HS-5 (cell line): ENCODE measurements at places on chromosomes 7 and 10.

DNA sequence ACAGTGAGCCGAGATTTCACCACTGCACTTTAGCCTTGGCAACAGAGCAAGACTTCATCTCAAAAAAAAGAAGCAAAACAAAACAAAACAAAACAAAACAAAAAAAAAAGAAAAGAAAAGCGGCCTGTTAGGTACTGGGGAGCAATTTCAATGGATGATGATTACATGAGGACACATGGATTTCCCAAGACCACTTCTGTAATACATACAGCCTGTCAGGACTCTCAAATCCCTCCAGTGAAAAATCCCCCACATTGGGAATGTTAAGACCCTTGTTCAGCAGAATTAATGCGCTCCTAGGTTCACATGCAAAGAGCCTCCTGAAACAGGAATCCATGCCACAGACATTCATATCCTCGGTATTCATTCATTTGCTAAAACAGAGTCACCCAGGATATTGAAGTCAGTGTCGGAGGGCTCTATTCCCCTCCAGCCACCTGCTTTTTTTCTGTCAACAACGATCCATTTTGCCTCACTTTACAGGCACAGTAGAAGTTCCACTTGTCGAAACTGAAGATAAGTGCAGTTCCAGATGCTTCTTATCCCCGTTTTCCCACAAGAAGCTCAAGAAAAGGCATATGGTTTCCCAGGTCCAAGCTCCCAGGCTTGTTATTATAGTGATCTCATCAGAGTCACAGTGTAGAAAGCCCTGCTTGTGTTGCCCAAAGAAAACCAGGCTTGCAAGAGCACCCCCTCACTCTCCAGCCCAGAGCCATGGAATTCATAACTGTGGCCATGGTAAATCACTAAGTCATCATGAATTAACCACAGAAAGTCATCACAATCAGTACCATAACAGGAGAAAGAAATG is 20.2 kb downstream of the SLC16A12 start:
- peak; percentile 78 for DNase-seq

- DNase-seq = no peak
Measured at GRCh38 chr7:52209614-52210013, 825.8 kb upstream of the POM121L12 start.

DNA sequence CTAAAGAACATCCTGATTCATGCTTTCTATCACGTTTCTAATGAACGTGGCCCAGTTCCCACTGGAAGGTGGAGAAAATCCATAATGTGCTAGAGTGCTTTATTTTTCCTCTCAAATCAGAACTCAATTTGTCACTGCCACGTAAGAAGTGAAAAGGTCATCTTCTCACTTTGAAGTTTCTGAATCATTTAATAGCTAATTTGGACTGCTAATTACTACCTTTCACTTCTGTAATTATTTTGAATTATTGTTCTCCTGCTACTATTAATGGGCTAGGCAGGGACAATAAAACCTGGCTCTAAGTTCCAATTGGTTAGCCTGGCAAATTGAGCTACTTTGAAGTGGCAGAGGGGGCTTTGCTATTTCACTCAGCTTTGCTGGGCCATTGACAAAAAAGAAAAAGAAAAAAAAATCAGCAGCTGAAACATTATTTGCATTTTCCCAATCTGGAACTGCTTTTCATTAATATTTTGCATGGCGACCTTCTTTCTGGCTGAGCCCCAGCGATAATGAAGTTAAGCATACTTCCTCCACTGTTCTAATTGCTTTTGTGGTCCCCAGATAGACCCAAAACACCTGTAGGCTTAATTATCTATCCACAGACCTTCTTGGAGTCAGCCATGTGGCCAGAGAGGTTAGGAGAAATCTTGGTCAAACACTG is 264.2 kb downstream of the SEC23IP start:
- no peak for DNase-seq

- no peak for DNase-seq
Measured at GRCh38 chr7:13312307-13312706, 624.9 kb downstream of the ARL4A start.

- DNase-seq = no peak
Measured at GRCh38 chr10:17041626-17042520, 87.7 kb downstream of the CUBN start.

DNA sequence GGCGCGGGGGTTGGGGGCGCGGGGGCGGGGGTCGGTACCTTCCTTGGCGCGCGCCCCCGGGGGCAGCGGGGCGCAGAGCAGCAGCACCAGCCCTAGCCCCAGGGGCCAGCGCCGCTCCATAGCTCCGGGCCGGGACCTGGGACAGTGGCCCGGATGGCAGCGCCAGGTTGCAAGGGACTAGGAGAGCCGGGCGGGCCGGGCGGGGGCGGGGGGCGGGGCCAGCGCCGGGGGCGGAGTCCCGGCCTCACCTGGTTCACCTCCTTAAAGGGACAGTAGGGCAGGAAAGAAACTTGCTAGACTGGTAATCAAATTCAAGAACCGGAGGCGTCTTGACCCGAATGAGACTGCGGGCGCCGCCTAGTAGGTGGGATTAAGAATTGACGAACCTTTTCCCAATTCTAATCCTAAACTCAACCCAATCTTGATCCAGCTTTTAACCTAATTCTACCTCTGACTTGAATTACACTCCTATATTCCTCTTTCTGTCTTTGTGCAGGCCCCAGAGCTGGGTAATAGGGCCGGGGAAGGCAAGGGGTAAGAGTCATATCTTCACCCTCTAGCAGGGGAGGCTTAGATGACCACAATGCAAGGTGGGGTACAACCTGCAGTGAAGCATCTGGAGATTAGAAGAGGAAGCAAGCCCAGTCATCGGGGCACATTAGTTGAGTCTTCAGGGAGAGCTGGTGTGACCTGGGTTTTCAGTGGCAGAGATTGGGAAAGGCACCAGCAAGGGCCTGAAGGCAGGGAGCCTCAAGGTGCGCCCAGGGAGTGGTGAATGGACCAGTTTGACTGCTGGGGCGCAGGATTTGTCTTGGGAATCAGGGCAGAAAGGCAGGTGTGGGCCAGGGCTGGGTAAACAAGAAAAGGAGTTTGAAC is at the start of gene EPHA1:
EPHA1 (minus strand) TSS at position 171 of the 876 bp plus-strand sequence; CDS start at position 120, 51 bp downstream.
- no peak for DNase-seq

GRCh38 chr10:48784031-48784430 is 99.4 kb downstream of the WDFY4 start:
- DNase-seq = no peak

DNA sequence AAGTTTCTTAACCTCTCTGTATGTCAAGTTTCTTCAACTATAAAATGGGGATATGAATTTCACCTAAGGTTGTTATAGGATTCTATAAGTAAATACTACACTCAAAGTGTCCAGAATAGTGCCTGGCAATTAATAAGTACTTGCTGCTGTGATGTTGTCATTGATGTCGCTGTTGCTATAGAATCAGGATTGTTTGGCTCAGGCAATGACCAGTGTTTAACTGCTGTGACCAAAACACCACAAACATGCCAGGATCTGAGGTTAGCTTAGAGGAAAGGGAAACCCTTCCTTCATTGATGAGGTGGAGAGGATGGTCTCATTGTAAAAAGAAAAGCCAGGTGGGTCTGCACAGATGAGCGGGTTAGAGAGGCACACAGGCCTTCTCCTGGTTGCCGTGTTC is 223.1 kb upstream of the INHBA start:
- no peak for DNase-seq

DNA sequence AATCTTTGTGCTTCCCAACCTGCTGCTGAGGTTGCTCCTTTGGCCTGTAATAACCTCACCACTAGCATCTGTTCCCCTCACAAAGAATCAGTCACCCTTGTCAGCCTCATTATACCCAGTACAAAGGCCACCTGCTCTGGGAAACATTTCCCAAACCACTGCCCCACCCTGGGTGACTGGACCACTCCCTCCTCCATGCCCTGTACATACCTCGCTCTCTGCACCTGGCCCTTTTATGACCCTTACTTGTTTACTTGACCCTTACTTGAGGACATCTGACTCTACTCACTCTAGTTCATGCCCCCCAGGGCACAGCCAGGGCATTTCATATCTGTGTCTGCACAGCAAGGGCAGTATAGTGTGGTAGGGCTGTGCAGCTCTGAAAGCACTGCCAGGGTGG is 21.4 kb upstream of the AOC1 start:
- DNase-seq = no peak

- DNase-seq = peak; percentile 36
Measured at GRCh38 chr7:42876182-42877068, 35.4 kb downstream of the C7orf25 start.

GRCh38 chr10:12459340-12459739 is 110.0 kb downstream of the CAMK1D start:
- no peak for DNase-seq

DNA sequence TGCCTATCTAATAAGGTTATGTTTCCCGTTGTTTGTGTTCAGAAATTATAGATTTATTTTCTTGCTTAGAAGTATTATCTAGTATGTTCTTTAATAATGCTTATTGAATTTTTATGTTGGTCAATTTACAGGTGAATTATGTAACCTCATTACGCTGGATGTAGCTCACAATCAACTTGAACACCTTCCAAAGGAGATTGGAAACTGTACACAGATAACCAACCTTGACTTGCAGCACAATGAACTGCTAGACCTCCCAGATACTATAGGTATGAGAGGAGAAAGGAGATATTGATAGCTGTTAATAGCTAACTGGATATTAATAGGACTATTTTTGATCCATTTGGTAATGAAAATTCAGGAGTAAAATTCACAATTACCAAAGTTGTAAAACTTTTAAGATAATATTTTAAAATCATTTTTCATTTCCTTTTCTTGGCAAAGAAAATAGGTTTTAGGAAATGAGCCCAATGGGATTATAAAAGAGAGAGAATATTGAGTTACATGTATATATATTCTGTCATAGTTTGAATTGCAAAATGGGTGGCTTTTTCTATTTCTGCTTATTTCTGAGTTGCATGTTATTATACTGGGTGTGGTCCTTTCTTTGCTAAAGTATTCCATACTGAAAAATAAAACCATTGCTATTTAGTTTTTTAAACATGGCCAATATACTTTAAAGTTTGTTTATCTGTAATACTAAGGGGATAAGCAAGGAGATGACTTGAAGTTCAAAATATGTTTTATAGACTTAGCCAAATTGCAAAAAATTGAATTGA is 66.3 kb downstream of the SHOC2 start:
- no peak for DNase-seq

DNA sequence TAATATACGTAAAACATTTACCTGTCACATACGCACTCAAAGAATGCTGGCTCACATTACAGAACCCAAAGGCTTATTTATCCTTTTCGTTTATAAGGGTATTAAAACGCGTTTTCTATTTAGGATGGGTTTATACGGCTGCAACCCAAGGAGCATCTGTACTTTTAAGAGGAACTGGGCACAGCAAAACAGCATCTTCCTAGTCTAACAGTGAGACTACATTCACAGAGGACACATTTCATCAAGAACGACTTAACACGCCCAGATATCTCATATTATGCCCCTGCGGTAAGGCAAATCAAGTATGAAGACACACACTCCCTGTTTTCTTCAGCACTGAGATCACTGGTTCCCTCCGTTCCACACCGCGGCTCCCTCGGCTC is 533 bp upstream of the DMTF1 start:
- no peak for DNase-seq

DNA sequence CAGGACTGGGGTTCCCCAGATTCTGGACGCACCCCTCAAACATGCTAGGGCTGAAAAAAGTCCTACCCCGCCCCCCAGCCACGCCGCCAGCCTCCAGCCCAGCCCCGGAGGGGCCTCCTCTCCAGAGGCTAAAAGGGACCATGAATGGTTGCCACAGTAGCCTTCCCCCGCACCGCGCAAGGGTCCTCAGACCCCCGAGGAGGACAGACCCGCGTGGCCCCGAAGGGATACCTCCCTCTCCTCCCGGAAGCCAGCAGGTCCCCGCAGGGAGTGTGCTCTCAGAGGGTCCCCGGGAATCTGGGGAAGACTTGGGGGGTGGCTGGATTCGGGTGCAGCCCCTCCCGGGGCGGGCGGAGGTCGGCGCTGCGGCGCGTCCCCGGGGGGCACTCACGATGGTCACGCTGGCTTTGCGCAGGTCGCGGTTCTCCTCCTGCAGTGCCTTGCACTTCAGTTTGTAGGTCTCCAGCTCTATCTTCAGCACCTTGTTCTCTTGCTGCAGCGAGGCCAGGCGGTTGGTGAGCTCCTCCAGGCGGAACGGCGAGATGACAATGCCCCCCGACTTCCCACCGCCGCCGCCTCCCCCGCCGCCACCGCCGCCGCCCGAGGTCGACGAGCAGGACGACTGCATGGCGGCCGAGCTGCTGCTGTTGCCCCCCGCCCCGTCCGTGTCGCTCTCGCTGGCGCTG is 482 bp downstream of the CCDC6 start:
- DNase-seq = no peak

- DNase-seq = no peak
Measured at GRCh38 chr10:21146436-21146789, 249.3 kb upstream of the NEBL start.

- DNase-seq = no peak
Measured at GRCh38 chr7:45563941-45564461, 10.2 kb upstream of the ADCY1 start.

DNA sequence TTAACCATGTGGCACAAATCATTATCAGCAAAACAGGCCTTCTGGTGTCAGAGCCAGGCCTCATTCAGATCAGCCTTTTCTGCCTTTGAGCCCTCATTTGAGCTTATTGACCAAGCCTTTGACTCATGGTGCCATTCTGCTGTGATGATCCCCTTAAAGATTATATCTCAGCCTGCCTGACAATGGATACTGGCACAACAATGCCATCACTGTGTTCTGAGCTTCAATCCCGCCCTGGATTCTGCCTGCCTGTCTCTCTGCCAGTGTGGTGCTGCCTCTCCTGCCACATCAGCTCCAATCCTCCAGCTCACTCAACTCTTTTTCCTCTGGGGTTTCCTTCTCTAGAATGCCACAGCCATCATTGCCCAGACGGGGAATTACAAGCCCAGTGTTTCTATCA is 52.6 kb downstream of the SRI start:
- no peak for DNase-seq

DNA sequence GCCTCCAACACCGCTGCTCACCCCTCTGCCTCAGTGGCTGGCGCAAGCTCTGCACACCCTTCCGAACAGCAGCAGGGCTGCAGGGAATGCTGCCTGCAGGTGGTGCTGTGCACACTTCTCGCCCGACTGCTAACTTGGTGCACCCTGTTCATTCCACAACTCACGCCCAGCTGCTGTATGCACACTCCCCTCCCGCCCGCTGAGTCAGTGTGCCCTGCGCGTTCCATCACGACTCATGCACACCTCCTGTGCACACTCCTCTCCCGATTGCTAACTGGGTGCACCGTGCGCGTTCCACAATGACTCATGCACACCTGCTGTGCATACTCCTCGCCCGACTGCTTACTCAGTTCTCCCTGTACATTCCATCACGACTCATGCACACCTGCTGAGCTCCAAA is 21.5 kb downstream of the ADARB2 start:
- DNase-seq = no peak

DNA sequence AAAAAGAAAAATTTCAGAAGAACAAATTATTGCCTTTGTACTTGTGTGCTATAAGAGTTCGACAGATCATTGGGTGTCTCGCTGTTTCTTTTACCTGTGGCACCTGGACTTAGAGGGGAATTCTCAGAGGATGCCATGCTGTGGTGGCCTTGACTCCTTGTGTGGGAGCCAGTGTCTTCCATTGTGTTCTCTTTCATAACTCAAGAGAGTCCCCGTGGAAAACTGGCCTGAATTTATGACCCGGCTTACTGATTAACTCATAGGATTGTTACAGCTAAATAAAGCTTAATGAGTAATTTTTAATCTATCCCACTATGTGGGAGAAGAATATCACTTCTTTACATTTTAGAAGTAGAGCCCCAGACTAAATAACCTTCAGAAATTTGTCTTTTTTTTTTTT is 54.5 kb downstream of the UBE3C start:
- DNase-seq = no peak
